ENCODE measurements at places on chromosomes 6 and 20. TPM values are rescaled to one million over a fixed set of nuclear protein-coding genes. Genes with fewer than 3 reads are reported as not detected.

Gene OPRL1
- total RNA-seq, result 2.8 TPM

Gene COL9A3
- total RNA-seq, result 43.0 TPM

Gene ZNF512B
- 27.5 TPM for total RNA-seq

Gene CPXM1
- total RNA-seq, result 10.6 TPM

- H3K27ac ChIP-seq, result no peak overlapping the region
- no peaks in the 10 kb centered on the region for H3K36me3 ChIP-seq
- no peak overlapping the region for H3K4me3 ChIP-seq
- H3K27me3 ChIP-seq, result peaks cover 23% of the 10 kb centered on the region
- DNase-seq, result no peak
Observed at GRCh38 chr20:3678198-3678597, 3.6 kb downstream of the ADAM33 start.

DNA sequence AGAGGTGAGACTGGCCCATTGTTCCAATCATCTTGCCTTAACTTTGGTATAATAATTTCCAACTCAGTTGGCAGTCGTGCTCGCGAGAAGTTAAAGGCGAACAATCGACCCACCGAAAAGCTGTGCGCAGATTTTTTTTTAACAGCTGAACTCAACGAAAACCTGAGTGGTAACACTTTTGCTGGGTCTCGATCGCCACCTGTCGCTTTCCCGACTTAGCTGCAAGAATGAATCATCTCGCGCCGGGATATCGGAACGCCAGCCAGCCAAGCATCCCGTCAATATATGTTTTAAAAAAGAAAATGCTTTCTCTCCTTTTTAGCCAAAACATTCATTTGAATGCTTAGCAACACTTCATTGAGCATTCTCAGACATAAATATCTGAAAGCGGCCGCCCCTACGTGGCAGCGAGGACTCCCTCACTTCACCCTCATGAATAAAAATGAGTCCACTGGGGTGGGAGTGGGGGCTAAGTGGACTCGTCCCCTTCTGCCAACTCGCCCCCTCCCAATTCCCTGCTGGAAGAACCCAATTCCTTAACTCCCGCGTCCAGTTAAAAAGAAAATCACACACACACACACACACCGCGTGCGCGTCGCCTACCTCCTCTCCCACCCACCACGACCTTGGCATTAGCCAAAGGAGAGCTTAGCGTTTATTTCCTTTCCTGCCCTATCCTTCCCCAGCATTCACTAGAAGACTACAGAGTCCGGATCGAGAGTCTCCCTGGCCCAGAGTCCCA, 1.5 kb downstream of the COL12A1 start:
- peaks cover 3% of the 10 kb centered on the region for H3K27me3 ChIP-seq
- no peaks in the 10 kb centered on the region for H3K36me3 ChIP-seq
- H3K4me1 ChIP-seq, result peaks cover 49% of the 10 kb centered on the region
- H3K27ac ChIP-seq, result peak overlapping the region; percentile 97
- DNase-seq, result peak; percentile 87

GRCh38 chr20:13995086-13995665, at the start of gene MACROD2:
MACROD2 (plus strand) TSS chr20:13995516.
- no peaks in the 10 kb centered on the region for H3K4me1 ChIP-seq
- H3K4me3 ChIP-seq, result peak within 1 kb of the TSS; percentile 64
- H3K27me3 ChIP-seq, result peaks cover 3% of the 10 kb centered on the region
- H3K27ac ChIP-seq, result no peak within 1 kb of the TSS

GRCh38 chr6:97668716-97669115, 385.7 kb upstream of the MMS22L start:
- H3K4me1 ChIP-seq, result peaks cover 8% of the 10 kb centered on the region
- H3K27me3 ChIP-seq, result no peaks in the 10 kb centered on the region
- H3K36me3 ChIP-seq, result no peaks in the 10 kb centered on the region
- peak overlapping the region; percentile 23 for H3K27ac ChIP-seq
- H3K4me3 ChIP-seq, result peak overlapping the region; percentile 43

- H3K27ac ChIP-seq, result no peak overlapping the region
- no peak for DNase-seq
Observed at GRCh38 chr6:43276577-43277305, 21.3 kb upstream of the SLC22A7 start.
